ENCODE measurements at places on chromosomes 6 and 20.
A peak's percentile ranks its signal among the peaks of the same experiment; 100 is the strongest.

GRCh38 chr6:124119596-124119995, 315.9 kb downstream of the NKAIN2 start:
- ATAC-seq, result no peak

GRCh38 chr6:1449896-1450295, 60.5 kb downstream of the FOXF2 start:
- no peak for ATAC-seq

- no peak for ATAC-seq
These were observed 48.2 kb downstream of the CENPW start for GRCh38 chr6:126388104-126388598.

DNA sequence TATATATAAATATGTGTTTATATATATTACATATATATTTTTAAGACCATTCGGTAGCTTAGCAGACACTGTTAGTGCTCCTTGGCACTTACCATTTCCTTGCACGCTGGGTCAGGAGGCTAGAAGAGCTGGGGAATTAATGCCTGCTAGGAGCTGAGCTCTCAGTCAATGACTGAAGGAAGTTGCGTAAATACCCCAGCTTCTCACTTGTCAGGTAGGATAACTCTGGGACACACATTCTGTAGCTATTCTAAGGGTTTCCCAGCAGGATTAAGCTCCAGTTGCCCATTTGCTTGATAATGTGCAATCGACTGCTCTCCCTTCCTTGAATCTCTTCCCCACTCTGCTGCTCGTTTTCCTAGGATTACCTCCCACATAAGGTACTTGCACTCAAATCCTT, 15.7 kb upstream of the DNAAF9 start:
- ATAC-seq, result no peak

- ATAC-seq, result peak; percentile 48
These were observed 26.9 kb downstream of the RRAGD start for GRCh38 chr6:89385156-89385667.

DNA sequence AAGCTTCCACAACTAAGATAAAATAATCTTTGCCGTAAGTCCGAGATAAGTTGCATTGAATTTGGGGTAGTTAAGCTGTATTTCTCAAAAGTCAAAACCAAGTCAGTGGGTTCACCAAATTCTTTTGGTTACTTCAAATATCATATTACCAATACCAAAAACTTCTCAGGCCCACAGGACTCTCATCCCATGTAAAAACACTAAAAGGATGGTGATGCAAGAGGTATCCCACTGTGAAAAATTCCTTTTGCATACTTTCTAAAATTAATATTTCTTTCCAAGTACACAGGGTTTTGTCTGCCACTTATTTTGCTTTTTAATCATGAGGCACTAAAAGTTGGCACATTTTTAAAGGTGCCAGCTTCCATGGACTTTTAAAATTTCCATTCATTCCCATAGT, 151.3 kb downstream of the GJA10 start:
- ATAC-seq, result no peak

DNA sequence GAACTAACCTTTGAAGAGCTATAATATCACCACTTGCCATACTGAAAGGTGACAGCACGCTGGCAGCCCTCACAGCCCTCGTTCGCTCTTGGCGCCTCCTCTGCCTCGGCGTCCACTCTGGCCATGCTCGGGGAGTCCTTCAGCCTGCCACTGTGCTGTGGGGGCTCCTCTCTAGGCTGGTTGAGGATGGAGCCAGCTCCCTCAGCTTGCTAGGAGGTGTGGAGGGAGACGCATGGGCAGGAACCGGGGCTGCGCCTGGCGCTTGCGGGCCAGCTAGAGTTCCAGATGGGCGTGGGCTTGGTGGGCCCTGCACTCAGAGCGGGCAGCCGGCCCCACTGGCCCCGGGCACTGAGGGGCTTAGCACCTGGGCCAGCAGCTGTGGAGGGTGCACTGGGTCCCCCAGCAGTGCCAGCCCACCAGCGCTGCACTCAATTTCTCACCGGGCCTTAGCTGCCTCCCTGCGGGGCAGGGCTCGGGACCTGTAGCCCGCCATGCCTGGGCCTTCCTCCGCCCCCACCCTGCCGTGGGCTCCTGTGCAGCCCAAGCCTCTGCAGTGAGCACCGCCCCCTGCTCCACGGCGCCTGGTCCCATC, 329.7 kb downstream of the LMBRD1 start:
- ATAC-seq, result no peak

GRCh38 chr6:16493802-16494201, 255.4 kb downstream of the GMPR start:
- no peak for ATAC-seq

GRCh38 chr6:80341330-80341729, 234.9 kb downstream of the BCKDHB start:
- ATAC-seq, result no peak

DNA sequence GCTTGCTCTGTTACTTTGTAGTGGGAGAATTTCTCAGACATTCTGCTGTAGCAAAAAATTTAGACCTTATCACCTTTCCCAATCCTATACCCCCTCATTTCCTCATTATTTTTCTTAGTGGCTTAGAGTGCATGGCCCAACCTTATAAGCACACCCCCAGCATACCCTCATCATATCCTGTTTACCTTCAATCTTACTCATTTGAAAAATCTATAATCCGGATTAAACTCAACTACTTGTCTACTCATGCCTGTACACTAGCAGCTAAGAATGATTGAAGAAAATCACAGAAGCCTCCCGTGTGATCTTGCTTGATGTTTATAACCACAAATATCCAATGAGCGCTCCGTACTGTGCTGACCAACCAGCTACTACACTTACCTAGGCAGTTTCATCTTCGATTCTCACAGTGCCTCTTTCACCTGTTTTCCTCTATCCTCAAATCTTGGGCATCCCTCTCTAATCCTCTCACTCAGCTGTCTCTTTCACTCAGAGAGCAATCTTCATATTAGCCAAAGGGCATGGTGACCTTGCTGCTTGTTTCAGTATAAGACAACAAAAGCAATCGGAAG, 36.6 kb downstream of the AIG1 start:
- peak; percentile 87 for ATAC-seq

DNA sequence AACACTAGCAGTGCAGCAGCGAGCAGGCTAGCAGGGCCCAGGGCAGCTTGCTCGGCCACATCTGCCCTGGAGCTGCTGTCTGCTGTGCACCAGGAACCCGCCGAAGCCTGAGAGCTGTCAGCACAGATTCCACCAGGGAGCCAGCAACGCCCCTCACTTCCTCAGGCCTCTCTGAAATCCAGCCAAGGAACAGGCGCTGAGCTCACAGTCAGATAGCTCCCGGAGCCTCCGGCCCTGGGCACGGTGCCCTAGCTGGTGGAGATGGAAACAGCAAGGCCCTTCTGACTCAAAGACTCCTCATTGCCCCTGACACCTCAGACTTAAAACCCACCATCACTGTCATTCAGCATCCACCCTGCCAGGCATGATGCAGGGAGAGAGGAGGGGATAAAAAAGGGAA, 839.4 kb downstream of the MAFB start:
- no peak for ATAC-seq

DNA sequence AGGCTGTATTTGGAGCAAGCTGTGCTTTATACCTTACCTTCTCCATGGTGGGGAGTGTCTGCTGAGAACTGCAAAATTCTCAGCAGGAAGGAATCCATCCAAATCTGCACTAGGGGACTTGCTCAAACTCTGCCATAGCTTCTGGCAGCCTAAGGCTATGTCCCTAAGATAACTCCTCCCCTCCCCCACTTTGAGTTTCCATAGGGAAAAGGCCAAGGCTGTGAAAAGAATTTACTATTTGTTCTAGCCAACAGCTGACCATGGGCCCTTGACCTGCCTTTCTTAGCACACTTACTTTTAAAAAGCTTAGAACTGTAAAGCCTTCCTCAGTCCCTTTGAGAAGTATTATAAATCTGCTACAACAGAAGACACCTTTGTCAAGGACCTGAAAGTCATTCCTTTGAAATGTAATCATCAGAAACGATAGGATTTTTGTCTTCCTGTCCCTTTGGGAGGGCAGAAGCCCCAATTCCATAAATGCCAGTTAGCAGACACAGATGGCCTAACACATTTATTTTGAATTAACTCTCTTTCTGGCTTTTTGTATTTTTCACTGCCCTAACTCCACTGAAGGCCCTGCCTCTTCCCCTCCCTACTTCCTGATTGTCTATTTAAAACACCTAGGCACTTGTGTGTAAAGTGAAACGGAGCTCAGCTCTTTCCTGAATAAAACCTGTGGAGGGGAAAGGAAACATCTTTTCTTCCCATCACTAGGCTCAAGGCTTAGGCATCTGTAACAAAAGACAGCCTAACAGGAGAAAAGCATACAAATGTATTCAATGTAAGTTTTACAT, 157.1 kb downstream of the AKAP7 start:
- ATAC-seq, result no peak

DNA sequence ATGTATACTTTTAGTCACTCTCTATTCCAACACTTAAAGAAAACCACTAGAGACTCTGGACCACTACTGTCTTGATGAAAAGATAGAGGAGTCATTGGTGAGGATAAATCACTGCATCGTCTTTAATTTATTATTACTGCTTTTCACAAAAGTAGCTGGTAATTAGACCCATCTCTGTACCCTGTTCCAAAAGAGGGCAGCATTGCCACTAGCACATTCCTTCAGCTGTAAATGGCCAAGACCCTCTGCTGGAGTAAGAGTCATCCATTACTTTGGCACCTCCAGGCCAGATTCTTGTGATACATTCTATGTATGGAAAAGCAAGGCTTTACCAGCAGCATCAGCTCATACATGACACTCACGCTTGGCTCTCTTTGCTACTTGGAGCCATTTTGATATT, 49.5 kb upstream of the PREP start:
- no peak for ATAC-seq

DNA sequence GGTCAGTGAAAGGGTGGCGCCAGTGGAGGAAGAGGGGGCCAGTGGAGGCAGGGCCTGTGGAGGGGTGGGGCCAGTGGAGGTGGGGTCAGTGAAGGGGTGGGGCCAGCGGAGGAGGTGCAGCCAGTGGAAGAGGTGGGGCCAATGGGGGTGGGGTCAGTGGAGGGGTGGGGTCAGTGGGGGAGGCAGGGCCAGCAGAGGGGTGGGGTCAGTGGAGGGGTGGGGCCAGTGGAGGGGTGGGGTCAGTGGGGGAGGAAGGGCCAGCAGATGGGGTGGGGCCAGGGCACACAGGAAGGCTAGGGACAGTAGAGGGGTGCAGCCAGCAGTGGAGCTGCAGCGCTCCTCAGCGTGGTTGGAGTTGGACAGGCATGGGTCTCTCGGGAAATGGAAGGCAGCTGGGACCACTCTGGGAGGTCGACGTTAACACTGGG, 18.7 kb downstream of the ADRM1 start:
- ATAC-seq, result no peak

GRCh38 chr6:151108548-151108947, 131.2 kb upstream of the AKAP12 start:
- ATAC-seq, result no peak

- ATAC-seq, result no peak
These were observed 2.3 kb downstream of the SERPINB1 start for GRCh38 chr6:2839195-2839981.

DNA sequence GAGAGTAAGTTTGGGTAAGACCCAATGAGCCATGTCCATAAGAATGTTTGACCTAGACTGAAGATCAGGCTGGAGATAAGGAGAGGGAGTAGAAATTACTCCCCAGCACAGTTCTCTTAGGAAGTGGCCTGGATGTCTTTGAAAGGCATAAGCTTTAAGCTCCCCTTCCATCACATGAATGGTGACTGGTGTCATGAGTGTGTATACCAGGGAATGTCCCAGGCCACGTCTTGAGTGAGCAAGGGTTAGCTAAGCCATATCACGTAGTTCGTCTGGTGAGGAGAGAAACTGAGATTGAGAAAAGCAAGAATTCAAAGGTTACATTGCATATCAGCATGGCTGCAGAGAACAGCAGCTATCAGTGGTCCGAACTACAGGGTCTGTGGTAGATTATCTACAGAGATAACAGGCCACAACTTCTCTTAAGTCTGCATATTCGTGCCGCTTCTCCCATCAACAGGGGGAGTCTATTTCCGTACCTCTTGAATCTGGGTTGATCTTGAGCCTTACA, 60.1 kb upstream of the BMP2 start:
- ATAC-seq, result no peak

DNA sequence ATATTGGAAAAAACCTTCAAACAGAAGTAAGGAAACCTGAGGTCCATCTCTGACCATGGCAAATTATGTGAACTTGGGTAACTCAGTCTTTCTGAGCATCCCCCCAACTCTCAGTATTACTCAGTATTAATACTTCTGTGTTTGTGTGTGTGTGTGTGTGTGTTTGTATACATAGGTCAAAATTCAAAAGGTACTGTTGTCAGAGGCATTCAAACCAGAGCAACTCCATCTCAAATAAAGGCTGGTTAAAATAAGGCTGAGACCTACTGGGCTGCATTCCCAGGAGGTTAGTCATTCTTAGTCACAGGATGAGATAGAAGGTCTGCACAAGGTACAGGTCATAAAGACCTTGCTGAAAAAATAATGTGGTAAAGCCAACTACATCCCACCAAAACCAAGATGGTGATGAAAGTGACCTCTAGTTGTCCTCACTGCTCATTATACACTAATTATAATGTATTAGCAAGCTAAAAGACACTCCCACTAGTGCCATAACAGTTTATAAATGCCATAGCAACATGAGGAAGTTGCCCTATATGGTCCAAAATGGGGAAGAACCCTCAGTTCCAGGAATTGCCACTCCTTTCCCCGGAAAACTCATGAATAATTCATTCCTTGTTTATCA, 33.3 kb upstream of the SLC22A16 start:
- no peak for ATAC-seq

DNA sequence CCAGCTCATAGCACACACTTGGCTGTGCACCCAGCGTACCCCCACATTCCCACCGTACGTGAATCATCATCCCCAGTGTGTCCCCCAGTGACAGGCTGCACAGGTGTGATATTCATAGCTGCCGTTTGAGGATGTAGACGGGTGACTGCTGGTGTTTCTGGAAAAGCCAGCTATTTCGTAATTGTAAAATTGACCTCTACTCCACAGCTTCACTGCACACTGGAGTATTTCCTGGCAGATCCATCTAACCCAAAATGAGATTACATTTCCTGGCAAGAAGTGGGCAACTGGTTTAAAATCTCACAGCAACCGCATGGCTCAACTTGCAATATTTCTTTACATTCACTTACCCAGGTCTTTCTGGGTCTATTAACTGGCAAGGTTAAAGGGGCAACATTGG, 30.3 kb downstream of the CD83 start:
- no peak for ATAC-seq
